ENCODE measurements at places on chromosomes 1 and 21.

- no peak for DNase-seq
Measured at GRCh38 chr21:26554365-26554764, 18.7 kb downstream of the CYYR1 start.

DNA sequence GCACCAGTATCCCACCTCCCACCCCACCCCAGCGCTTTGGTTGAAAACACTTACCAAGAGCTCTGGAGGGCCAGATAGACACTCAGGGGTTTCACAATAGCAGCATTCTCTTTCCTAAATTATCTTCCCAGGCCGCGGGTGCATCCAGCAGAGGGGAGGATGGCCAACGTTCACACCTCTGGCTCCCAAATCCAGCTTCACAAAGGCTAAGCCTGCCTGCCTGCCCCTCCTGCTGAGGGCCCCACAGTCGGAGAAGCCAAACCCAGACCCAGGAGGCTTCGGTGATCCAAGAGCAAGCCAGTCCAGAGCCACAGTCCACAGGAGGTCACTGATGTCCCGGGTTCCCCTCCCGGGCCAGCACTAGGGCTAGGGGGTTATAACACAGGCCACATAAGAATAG is 231.9 kb downstream of the TRABD2B start:
- DNase-seq, result no peak

- DNase-seq, result no peak
Measured at GRCh38 chr1:166988974-166989515, at the start of gene MAEL. Gene MAEL, plus strand, starts transcription at chr1:166989280. Its CDS starts 73 bp downstream, at chr1:166989353.

DNA sequence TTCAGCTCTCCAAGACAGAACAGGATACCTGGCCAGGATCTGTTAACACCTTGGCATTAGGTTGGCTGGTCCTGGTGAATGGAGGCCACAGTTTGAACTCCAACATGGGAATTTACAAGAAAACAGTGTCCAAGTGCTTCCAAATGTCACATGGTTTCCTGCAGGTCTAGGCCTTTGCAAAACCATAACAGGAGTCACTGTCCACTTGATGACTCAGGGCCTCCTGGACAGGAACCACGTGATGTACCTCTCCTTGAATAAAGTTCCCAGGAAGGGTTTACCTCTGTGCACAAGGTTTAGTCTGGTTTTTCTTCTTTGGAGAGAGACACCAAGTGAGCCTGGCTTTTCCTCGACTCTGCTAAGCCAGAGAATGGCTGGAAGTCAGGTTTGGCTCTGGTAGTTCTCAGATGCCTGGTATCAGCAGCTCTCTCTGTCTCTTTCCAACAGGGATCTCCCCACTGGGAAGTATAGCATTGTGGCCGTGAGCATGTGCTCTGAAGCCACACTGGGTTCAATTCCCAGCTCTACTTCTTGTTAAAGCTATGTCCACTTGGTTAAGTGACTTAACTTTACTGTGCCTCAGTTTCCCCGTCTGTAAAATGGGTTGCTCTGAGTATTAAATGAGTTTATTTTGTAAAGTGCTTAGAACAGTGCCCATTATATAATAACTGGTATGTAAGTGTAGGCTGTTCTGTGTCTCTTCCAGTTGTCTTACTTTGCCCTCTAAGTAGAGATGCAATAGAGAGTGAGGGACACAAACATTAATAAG is 27.3 kb upstream of the TMEM61 start:
- DNase-seq, result no peak

GRCh38 chr1:228988664-228989063 is 253.4 kb downstream of the RHOU start:
- DNase-seq, result no peak

DNA sequence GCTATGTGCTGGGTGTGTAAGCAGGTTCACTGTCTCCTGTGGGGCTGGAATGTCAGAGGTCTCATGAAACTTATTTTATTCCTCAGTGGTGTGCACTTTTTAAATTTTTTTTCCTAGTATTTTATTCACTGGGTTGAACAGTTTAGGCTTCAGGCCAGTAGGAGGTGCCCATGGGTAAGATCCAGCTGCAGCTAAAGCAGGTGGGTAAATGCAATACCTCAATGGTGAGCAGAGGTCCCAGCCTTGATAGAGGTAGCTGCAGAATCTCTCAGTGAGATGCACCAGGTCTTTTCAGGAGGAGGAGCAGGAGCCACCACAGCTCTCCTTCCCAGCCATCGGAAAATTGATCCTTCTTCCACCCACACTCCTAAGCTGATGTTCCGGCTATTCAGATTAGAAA is 12.6 kb upstream of the OR6N2 start:
- DNase-seq, result peak; percentile 25

GRCh38 chr1:55402142-55402541 is 187.0 kb upstream of the USP24 start:
- DNase-seq, result peak; percentile 15

DNA sequence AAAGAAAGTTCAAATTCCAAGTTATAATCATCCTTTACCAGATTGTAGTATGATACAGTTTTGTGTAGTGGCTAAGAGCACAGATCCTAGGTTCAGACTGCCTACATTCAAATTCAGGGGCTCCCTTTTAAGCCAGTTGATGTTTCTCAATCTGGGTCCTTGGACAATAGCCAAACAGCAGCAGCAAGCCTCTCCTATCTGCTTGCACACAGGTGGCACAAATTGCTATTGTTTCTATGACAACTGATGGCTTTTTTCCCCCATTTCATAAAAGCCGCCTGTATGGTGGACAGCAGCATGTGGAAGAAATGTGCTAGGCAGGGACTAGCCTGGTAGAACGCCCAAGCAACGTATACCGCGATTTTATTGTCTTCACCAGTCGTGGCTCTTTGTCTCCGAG is 76.5 kb downstream of the S1PR1 start:
- DNase-seq, result no peak

GRCh38 chr1:21622466-21623315 is 46.5 kb downstream of the RAP1GAP start:
- DNase-seq, result peak; percentile 38

- DNase-seq, result no peak
Measured at GRCh38 chr1:162885265-162885664, 24.3 kb upstream of the CCDC190 start.

GRCh38 chr1:58739856-58740466 is 40.1 kb upstream of the MYSM1 start:
- DNase-seq, result peak; percentile 64

- DNase-seq, result no peak
Measured at GRCh38 chr1:231419738-231420298, 2.3 kb downstream of the EGLN1 start.

- no peak for DNase-seq
Measured at GRCh38 chr1:194807530-194808220, 1621.3 kb upstream of the B3GALT2 start.

DNA sequence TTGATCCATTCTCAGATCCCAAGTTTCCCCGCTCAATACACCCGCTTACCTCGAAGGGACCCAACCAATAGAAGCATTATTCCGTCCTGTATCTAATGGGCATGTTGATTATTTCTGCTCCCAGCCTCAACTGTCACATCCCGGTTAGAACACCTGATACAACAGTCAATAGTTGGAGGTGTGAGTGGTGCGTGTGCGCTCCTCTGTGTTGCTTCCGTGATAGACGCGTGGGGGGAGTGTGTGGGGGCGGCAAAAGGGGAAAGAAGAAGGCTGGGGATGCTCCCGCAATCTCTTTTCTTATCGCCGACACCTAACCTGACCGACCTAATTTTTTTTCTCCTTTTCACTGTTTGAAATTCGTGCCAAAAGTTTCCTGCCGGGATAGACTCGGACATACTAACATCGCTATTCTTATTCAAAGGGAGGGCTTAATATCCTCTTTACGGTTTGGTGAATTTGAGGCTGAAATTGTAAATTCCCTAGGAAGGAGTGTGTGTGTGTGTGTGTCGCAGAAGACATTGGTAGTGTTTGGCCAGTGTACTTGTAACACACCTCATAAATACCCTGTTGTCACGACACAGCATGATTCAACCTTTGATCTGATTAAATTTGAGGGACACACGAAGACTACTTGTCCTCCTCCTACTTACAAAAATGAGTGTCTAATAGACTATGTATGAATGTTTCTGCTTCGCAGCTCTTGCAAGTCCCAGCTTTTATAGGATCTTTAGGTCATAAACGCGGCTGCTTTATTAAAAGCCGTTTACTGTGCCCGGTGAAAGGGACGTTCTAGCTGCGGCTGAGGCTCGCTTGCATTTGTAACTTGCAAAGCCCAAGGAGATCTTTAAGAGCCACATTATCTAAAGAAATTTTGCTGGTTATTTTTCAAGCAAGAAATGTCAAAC is 1.5 kb upstream of the PROX1 start:
- no peak for DNase-seq
